CD4-positive, alpha-beta T cell treated with Interleukin-6 at 100 ng/mL for 8 hours (primary cell): ENCODE measurements at places on chromosomes 11 and 22.
A peak's percentile ranks its signal among the peaks of the same experiment; 100 is the strongest.

DNA sequence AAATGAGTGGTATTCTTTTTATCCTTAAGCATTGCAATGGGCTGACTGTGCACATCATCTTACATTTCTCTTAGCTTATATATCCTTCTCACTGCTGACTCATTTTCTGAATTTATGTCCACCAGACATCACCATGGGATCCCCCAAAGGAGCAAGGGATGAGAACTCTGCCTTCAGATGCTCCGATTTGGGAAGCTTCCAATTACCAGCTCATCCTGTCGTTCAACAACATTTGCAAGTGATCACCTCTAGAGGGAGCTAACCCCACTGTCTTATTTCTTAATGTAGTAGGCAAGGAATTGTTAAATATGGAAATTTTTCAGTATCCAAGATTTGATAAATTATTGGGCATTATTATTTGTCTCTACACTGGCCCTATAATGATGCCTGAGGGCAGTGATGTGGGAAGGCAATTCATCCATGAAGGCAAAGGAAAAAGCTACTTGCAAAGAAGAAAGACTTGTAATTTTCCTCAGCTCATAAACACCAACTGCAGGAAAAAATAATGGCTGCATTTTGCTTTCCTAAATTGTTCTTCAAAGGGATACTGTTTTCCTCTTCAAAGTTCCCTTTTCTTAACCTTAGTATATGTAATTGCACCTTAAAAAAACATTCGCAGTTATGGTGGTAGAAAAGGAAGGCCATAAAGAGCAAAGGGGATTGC is 102.4 kb upstream of the FSHB start:
- DNase-seq = no peak

DNA sequence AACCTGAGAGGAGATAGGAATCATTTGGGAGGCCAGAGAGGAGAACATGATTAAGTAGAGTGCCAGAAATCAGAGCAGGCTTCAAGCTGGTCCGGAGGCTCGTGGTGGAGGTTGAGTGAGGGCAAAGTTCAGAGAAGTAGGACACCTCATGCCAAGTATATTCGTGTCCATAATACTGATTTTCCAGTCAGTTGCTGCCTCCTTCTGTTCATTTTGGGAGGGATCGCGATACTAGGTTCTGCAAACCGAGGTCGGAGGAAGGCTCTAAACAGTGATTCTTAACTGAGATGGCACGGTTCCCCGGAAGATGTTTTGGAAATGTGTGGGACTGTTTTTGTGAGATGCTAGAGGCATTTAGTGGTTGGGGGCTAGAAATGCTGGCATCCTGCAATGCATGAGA is 13.6 kb upstream of the CD3E start:
- peak; percentile 69 for DNase-seq

DNA sequence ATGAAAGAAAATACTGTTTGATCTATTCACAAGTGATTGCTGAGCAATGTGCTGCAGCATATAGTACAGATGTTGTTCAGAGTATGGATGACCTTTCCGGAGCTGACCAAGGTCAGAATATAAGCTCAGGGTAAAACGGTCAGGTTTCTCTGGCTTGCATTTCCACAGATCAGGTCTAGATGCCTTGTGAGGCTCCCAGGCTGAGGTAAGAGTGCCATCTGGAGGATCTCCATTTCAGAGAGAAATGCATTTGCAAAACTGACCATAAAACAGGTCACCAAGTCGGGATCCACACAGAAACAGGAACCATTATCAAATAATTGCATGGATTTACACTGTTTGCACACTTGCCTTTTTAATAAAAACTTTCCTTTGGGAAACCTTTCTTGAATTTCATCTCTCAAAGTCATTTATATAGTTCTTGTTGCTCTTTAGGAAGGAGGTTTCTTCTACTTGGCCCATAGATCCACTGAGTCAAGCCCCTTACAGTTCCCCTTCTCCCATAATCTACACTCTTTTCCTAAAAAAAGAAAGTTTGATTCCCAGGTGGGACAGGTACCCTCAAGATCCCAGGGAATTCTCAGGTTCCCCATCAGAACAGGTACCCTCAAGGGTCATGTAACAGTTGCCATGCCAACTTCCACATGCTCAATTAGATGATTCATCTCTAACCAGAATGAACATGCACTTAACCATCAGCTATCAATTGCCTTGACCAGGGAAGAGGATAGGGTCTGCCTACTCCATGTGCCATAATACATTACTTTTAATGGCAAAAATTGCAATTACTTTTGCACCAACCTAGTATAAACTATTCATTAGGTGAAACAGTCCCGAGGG is 25.0 kb upstream of the TMPRSS5 start:
- no peak for DNase-seq

GRCh38 chr11:12494699-12495098 is 117.3 kb downstream of the PARVA start:
- no peak for DNase-seq

DNA sequence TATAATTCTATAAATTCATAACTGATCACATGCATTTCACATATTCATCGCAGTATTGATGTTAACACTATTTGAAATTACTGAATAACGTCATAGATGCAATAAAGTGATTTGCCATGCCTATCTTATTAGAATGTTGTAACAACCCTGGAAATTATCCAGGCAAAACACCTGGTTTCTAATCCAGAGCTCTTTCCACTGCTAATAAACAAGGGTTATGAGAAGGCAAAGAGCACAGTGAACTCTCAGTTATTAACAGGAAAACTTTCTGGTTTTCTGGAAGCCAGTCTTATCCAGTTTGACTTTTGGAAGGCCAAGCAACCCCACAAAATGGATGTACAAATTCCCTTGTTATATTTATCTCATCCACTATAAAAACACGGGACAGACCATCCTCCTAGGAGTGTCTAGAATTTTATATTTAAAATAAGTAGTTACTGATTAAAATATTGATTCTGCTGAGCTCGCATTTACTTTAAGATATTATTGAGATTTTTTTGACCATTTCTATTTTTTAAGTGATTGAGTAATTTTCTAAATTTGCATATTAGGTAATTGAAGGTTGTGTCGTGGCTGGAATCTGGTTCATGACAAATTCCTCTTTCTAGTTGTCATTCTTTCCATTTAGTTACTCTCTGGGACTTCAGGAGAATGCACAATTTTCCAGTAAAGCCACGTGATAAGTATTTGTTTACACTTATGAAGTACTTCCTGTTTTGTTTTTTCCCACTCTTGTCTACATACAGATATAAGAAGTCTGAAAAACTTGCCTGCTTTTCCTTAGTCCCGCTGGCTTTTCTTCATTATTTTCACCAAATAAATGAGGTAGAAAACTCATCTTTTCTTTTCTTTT is 47.9 kb downstream of the DCUN1D5 start:
- no peak for DNase-seq

DNA sequence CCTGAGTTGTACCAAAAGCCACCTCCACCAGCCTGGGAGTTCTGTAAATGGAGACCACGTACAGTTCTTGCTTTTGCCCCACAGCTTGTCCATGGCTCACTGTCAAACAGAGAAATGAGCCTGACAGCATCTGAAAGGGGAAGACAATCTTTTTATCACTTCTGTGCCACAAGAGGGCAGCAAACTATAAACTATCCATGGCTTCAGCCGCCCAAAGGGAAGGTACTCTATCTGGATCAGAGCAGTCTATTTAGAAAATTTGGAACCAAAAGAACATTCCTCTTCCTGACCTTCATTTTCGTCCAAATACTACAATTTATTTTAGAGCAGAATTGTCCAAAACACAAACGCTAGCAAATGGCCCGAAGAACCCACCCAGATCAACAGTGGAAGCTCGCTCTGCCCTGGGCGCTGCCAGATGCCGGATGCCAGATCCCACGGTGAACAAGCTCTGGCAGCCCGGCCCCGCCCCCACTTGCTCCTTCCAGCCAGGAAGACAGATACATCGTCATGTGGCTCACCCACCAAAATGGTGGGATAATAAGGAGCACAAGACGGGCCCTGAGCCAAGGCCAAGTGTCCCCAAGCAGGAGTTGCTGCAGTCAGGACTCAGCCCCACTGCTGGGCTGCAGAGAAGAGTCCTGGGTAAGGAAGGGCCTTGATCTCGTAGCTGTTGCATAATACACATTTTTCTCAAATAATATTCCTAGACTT is 23.9 kb upstream of the SCGB1A1 start:
- peak; percentile 68 for DNase-seq

GRCh38 chr11:61846362-61847020 is 18.4 kb downstream of the FADS2 start:
- no peak for DNase-seq
